CD4-positive, alpha-beta T cell treated with Interleukin-15 for 4 hours (primary cell): ENCODE measurements at places on chromosomes 6 and 20.

DNA sequence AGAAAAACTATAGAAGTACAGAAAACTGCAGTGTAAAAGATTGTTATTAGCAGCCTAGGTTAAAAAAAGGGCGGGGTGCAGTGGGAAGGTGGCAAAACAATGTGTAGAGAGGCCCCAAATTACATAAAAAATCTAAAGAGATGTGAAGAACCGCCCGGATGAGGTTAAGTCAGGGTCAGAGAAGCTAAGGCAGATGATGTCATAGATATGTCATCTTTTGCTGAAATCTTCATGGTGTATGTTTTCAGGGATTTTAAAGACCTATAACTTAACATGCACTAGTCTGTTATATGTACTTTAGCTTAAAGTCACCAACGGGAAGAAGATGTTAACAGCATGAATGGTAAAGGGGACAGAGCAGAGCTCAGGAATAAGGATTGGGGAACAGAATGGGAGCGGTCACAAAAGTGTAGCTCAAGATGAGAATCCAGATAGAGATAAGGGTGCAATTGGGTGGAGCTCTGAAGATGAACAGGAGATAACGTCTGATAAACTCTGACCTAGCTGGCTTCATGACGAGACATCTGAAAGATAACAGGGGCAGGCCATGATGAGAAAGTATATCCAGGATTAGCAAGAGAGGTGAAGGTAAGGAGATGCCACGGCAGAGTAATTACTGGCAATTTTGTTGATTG is 83.4 kb downstream of the TFAP2A start:
- DNase-seq, result no peak

- no peak for DNase-seq
These were observed 267.9 kb upstream of the CITED2 start for GRCh38 chr6:139642346-139642745.

DNA sequence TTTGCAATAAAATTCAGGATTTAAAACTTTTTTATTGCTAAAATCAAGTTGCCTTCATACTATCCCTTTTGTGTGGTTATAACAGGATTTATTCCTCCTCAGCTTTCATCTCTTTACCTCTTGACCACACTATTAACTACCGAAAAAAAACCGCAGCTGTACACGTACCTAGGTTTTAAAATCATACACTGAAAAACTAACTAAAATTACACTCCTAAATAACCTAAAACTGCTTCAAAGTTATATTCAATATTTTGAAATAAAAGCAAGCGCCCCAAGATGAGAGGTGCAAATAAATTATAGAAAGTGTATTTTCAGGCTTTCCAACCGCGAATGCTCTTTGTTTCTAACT is 1.4 kb downstream of the MPC1 start:
- no peak for DNase-seq

- DNase-seq, result no peak
These were observed 28.2 kb downstream of the SUN5 start for GRCh38 chr20:32975698-32976674.

DNA sequence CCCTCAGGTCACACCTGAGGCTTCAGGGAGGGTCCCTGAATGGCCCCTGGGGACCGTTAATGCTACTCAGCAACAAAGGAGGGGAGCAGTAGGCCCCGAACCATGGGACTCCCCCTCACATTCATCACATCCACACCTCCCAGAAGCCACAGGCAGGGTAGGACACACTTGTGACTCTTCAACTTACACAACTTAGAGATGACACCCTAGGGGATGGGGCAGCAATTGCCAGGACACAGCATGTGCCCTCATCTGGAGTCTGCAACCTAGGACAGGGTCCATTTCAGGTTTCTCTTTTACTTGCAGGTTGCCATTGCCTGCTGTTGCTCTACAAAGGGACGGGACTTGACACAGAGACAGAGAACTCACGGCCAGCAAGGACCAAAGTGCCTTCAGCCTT is 770 bp downstream of the ULBP3 start:
- no peak for DNase-seq

DNA sequence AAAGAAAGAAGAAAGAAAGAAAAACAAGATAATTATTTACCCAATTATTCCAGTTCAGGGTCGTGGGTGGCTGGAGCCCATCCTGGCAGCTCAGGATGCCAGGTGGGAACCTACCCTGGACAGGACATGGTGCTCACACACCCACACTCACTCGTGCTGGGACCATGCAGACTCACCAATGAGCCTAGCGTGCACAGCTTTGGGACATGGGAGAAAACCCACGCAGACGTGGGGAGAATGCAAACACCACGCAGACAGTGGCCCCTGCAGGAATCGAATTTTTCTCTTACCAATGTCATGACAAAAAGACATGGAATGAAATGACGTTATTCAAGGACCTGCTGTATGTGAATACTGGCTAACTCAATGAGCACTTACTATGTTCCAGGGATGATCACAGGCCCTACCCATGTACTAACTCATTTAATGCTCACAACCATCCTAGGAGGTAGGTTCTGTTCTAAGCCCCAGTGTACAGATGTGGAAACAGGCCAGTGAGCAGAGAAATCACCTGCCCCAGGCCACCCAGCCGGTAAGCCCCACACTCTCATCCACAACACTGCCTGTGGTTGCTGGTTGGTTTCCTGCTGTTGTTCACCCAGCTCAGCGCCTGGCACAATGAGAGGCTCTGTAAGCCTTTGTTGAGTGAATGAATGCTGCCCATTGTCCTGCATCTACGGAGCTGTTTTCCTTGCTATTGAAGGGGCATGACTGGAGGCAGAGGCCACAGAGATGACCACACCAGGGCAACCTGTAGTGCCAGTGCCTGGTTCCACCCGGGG is 6.8 kb upstream of the PI16 start:
- peak; percentile 65 for DNase-seq

DNA sequence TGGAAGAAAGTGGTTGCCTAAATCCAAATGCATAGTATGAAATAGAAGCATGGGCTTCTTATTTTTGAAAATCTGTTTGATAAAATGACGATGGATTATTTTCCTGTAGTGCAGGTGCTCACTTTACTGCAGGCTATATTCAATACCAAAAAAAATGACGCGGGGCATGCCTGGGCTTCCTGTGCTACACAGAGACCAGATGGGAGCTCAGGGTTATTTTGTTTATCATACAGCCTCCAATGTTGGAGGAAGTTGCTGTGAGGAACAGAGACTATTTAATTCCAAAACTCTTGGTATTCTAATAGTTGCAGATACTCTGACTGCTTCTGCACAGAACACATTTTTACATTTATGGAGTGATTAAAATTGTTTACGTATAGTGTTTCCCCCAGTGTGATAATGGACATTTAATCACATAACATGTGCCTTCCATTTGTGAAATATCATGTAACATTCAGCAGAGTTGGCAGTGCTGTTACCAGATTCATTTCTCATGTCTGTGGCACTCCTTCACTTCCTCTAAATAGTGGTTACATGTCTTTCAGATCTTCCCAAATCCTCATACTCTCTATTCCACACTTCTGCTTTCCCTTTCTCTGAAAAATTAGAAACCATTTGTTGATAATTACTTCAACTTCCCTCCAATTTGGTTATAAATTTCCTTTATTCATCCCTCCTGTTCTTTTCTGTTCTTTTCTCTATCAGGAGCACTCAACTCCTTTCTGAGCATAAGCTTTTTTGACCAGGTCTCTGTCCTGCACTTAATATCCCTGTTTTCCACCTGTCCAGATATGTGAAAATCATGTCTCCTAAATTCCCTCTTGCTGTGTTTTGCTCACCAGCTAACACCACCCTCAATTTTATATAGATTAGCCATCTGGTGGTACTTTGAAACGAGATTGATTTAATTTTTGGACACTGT is 121.6 kb downstream of the ADGRB3 start:
- no peak for DNase-seq

GRCh38 chr6:112100561-112100960 is 13.2 kb downstream of the FAM229B start:
- DNase-seq, result no peak

- no peak for DNase-seq
These were observed 20.9 kb upstream of the SHLD1 start for GRCh38 chr20:5729348-5729747.

- no peak for DNase-seq
These were observed 19.3 kb upstream of the SLCO4A1 start for GRCh38 chr20:62622877-62623487.

DNA sequence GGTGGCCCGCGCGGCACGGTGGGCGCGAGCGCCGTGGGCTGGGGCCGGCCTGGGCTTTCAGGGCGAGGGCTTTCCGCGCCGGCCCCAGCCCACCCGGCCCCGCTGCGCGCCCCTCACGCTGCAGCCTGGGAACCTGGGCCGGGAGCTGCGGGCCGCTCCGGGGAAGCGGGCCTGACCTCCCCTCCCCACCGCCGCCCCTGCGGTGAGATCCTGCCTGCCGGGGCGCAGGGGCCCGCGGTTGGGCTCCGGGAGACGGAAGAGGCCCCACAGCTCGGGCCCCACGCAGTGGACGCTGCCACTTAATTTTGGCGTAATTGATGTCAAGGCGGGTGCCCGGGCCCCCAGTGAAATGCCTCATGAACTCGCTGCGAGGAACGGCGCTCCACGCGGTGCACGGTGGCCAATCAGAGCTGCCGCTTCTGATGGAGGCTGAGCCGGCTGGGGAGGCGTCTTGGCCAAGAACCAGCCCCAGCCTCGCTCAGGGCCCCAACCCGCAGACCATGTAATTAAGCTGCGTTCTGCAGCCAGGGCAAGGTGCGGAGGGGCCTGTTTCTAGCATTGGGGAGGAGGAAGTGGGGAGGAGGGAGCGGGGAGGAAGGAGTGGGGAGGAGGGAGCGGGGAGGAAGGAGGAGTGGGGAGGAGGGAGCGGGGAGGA is 96.1 kb upstream of the BHLHE23 start:
- peak; percentile 60 for DNase-seq

DNA sequence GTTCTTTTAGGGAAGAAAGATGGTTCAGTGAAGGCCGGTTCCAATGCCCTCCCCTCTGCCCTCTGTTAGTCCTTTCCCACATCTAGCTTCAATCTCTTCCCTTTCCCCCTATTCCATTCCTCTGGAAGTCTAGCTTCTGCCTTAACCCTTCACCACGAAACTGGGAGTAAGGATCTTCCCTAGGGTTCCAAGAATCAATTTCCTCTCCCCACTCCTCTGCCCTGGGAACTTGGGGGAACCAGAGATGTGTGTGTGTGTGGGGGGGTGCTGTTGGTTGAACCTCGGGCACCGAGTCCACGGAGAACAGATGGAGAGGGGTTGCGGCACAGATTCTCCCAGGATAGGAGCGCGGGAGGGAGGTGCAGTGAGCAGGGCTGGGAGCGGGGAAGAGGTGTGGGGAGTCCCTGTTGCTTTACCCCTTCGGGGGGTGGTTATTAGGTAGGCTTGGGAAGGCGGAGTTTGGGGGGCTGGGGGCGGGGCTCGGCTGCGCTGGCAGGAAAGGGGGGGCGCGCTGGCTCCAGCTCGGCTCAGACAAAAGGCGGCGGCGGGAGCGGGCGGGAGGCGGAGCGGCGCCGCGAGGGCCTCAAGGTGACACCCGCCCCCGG is at the start of gene TMEM151B:
Gene TMEM151B, plus strand, starts transcription at position 530 of the 605 bp plus-strand sequence. CDS start 293 bp downstream, outside the sequence.
- no peak for DNase-seq

DNA sequence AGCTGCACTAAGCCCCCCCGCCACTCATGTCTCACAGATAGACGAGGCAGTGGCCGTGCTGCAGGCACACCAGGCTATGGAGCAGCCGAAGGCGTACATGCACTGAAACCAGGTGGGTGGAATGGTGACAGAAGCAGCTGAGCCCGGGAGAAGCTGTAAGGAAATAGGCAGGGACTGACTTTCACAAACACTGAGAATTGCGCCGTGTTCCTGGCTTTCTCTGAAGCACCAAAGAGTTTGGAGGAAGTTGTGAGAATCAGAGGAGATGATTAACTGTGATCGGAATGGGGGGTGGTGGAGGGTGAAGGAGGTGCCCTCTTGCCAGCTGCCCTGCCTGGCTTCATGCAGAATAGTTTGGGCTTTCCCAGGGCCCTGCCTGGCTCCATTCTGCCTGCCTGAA is 21.6 kb downstream of the TOMM34 start:
- DNase-seq, result no peak

DNA sequence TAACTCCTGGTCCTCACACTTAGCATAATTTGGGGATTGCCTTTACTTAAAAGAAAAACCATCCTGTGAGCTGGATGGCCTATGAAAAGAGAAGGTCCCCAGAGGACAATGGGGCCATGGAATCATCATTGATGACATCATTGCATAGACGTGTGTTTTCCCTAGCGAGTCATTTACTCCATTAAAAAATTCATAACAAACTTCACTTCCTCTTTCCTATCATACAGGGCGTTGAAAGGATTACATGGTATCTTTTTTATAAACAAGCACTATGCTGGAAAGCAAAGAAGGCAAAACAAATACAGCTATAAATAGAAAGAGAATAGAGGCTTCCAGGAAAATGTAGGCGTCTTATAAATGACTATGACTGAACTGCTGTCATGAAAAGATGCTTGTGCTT is 11.3 kb upstream of the COL12A1 start:
- no peak for DNase-seq

GRCh38 chr20:19095762-19096161 is 116.7 kb upstream of the SLC24A3 start:
- DNase-seq, result no peak

DNA sequence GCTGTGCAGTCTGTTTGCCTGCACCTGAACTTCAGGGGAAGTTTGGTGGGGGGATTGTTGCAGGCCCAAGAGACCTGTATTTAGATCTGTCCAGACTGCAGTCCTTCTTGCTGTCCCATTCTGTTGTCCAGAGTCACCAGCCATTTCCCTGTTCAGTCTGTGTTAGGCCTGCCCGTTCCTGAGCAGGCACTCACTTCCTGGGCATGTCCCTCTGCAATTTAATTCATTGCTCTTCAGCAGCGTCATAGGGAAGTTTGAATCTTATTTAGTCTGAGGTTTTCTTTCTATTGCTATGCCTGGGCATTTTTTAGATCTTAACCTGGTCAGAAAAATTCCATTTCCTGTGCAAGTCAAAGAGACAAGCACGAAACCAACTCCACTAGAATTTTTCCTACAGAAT is 190.2 kb downstream of the DTNBP1 start:
- no peak for DNase-seq

DNA sequence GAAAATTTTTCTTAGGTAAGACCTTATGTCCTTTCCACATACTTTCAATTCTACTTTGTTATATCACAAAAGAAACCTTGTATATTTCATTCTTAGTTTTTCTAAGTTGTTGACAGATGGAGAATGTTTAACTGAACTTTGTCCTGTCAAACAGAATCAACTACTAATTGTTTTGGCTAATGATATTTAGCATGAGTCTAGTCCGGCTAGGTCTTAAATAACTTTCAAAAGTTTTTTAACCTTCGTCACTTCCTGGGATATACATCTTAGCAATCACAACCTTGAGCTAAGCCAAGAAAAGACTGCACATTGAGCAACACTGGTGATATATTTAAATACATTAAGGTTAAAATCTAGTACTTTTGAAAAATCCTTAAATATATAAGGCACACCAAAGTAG is 62.9 kb upstream of the RUNX2 start:
- no peak for DNase-seq

GRCh38 chr6:72418495-72418894 is 203.4 kb upstream of the KCNQ5 start:
- DNase-seq, result no peak

GRCh38 chr6:90268178-90268577 is 28.5 kb downstream of the BACH2 start:
- no peak for DNase-seq

GRCh38 chr6:13074415-13075140 is 253.8 kb downstream of the TBC1D7 start:
- no peak for DNase-seq
